NCI-H510A treated with DMSO at 0.1 percent for 48 hours (cell line): ENCODE measurements at places on chromosomes 1 and 21.

GRCh38 chr1:75237316-75237715 lies 103.1 kb downstream of the LHX8 start:
- no peak for DNase-seq

- no peak for DNase-seq
These were observed 9.7 kb upstream of the PRDX6 start for GRCh38 chr1:173467426-173467825.

- no peak for DNase-seq
These were observed 11.6 kb downstream of the BSND start for GRCh38 chr1:55010194-55010886.

DNA sequence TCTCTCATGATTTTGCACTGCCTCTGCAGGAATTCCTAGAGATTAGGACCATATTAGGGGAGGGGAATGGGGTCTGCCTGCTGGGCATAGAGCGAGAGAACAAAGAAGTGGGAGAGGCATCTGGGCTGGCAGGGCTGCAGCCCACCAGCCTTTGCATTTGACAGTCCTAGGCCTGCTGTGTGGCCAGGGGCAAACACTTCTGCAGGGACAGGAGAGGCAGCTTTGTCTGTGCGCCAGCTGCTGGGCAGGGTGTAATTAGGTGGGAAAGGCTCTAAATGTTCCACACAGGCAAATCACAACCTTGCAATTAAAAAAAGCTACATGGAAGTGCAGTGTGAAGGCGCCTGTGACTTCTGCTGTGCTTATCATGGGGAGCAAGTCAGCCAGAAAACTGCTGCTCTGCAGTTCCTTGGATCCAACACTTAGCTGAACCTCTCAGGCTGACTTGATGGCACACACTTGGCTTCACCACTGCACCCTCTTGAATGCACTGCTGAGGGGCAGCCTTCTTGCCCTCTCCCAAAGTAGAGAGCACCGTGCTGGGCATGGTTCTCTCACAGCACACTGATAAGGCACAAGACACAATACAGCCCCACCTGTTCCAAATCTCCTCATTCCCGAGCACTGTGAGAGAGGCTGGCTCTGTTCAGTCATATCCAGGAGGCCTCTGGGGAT lies 73.6 kb upstream of the TLR5 start:
- DNase-seq = no peak

- no peak for DNase-seq
These were observed 452.3 kb downstream of the OMA1 start for GRCh38 chr1:58094221-58094620.

DNA sequence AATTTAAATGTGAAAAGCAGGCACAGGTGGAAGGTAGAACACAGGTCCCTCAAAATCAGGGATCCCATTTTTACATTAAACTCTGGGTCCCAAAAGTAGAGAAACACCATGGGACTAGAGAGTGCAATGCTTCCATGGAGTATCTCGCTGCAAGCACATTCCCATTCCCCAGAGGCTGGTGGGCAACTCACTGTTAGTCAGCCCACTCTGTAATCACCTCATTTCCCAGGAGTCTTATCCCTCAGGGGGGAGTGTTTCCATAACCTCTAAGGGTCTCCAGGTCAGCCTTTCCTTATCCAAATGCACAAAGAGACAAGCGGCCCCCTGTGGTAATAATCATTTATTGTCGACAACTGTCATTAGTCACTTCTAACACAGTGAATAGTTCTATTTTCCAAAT lies 490.1 kb upstream of the LRRC7 start:
- no peak for DNase-seq

- no peak for DNase-seq
These were observed 21.4 kb downstream of the COL6A1 start for GRCh38 chr21:46002841-46003574.

DNA sequence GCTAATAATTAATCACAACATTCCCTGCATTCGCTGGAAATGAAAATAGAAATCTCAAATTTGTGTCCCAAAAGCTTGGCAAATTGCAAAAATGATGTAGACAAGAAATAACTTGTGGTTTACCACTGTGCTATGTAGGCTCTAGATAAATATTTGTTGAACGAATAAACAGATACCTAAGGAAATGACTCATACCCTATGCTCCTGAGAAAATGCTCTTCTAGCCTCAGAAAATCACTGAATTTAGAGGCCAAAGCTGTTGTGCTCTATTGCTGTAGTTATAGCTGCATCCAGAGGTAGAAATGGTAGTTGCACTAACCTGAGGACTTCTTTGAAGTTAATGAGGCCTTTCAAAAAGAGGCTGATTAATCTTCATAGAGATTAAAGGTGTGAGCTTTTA lies 142.0 kb upstream of the ZNHIT6 start:
- DNase-seq = peak; percentile 43

GRCh38 chr1:117370509-117370908 lies 3.3 kb downstream of the MAN1A2 start:
- DNase-seq = no peak

- DNase-seq = no peak
These were observed 25.4 kb downstream of the GADD45A start for GRCh38 chr1:67710417-67710816.

DNA sequence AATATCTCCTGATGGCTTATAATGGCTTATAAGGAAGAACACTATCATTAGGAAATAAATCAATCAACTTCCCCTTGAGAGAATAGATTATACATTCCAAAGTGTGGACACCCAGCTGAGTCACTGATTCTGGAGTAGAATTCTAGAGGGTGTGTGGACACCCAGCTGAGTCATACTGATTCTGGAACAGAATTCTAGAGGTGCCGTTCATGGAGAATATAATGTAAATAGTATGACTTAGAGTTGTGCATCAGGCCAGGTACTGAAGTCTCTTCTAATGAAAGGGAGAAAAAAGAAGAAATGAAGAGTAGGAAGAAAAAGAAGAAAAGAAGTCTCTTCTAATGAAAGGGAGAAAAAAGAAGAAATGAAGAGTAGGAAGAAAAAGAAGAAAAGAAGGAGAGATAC lies 2.4 kb upstream of the USP33 start:
- no peak for DNase-seq

- DNase-seq = no peak
These were observed 12.8 kb downstream of the PLA2G2E start for GRCh38 chr1:19910650-19911049.

DNA sequence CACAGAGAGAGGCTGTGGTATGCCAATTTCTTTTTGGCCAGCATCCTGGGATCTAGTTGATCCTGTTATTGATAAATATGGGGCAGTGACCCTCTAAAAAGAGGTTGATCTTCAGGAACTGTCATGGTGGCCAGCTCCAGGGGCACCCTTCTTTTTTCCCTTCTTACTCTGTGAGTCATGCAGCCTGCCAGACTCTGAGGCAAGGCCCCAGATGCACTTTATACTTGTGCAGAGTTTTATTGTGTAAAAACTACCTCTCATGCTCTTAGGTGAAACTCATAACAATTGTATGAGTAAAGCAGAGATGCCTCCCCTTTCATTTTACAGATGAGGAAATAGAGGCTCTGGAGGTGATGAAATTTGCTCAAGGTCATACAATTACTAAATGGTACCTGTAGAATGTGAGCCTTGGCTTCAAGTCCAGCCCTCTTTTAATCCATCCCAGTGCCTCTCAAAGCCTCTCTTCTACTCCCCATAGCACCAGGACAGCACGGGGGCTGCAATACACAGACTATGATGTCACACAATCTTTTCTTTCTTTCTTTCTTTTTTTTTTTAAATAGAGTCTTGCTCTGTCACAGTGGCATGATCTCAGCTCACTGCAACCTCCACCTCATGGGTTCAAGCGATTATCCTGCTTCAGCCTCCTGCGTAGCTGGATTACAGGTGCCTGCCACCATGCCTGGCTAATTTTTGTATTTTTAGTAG lies 387.8 kb downstream of the KCNH1 start:
- DNase-seq = no peak
